ENCODE measurements at places on chromosomes 6 and 20. TPM values are rescaled to one million over a fixed set of nuclear protein-coding genes. Genes with fewer than 3 reads are reported as not detected.

GRCh38 chr6:166251655-166252054 is 56.5 kb downstream of the PRR18 start:
- no peak for DNase-seq

- DNase-seq: no peak
Observed at GRCh38 chr6:122484760-122485159, 13.2 kb upstream of the SERINC1 start.

DNA sequence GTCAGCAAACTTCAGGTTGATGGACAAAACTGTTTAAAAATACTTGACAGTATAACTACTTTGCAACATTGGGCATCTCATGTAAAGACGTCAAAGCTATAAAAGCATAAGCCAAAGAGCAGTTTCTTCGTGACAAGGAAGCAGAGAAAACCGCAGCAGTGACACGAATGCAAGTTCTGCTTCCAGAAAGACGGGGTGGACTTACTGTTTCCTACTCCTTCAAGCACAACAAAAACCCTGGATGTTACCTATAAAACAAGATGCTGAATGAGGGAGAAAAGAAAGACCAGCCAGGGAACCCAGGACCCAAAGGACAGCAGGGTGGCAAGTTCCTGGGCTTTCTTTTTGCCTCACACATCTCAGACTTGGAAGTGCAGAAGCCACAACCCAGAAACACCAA is 98.0 kb downstream of the DLL1 start:
- no peak for DNase-seq

GRCh38 chr20:14910126-14910525 is 572.7 kb upstream of the FLRT3 start:
- no peak for DNase-seq

DNA sequence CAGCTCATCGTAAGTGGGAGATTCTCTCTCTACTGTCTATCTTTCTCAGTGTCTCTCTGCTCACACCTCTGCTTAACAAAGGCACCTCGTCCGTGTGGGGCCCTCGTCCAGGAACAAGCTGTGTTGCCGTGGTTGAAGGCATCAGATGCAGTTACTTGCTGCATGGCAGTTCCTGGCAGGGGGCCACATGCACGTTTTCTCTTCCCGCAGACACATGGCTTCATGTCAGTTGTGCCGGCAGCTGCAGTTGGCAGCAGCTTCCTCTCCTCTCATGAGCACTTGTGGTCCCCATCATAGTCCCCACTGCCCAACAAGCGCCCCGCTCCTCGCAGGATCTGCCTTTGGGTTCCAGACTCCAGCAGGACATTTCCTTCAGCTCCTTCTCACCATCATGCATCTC is 7.1 kb upstream of the AFDN start:
- no peak for DNase-seq

DNA sequence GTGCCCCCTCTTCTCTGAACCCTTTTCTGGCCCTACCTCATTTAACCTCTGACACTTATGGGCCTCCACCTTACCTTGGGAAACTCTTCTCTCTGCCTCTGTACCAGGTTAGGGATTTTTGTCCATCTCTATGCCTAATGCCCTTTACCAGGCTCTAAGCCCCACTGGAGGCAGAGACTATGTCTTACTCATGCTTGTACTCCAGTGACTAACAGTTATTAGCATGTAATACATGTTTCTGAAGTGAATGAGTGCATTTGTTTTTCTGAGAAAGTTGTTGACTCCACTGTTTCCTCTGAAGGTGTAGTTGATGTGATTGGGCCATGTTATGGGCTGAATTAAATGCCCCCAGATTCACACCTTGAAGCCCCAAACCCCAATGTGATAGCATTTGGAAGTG is 234.3 kb downstream of the PACRG start:
- no peak for DNase-seq

- DNase-seq: no peak
Observed at GRCh38 chr6:105836889-105837288, 249.2 kb upstream of the PRDM1 start.

DNA sequence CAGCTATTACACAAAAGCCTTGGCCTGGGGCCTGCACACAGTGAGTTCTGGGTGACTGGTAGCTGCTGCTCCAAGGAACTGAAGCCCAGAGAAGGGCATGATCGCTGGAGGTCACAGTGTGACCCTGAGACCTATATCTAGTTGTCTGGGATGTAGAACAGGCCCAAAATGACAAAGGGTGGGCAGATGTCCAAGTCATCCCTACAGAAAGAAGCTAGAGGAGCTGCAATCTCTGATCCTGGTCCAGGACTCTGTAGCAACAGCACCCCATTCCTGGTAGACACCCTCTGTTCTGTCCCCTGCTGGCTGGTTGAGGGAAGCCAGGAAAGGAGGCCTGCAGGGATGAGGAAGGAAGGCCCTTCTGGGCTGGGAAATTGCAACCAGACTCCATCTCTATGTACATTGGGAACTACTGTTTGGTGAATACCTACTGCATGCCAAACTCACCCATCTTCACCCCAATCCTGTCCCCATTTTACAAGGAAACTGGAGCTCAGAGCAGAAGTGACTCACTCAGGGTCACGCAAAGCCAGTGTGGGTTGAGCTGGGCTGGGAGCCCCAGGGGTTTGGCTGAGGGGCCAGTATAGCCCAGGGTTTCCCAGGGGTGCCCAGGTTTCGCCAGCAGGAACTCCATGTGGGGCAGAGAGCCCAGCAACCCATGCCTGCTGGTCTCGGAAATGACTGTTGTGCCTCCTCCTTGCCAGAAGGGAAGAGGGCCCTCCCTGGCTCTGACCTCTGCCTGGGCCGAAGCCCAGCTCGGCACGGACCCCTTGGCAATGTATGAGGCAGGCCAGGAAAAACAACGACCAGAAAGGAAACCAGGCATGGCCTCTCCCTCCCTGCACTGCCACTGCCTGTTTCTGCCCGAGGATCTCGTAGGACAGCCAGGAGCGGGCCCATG is 44.9 kb upstream of the TLDC2 start:
- DNase-seq: no peak

DNA sequence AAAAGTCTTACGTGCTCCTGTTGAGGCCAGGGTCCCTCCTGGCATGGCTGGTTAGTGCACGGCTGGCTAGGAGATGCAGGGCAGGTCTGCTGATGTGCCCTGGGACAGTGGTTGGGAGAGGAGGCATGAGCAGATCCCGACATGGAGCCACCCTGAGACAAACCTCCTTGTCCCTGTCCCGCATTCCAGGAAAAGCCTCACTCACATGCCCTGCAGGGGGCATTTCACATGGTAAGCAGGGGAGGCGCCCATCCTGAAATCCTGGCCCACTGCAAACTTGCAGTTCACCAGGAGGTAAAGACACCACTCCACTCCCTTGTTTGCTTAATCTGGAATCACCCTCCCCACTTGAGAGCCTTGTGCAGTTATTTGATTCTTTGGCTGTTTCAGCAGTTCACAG is 116.7 kb upstream of the SLC24A3 start:
- no peak for DNase-seq

GRCh38 chr20:36308353-36308752 is 2.2 kb downstream of the DLGAP4 start:
- no peak for DNase-seq

GRCh38 chr6:90820436-90820835 is 233.6 kb upstream of the MAP3K7 start:
- no peak for DNase-seq

SNRPB gene
- 160 TPM for total RNA-seq

PTPRT gene
- not detected for total RNA-seq

SS18L1 gene
- total RNA-seq: 26.0 TPM

Measured in natural killer cell (primary cell).